Hindlimb muscle (tissue), 1 donor: ENCODE measurements at places on chromosomes 16 and 17.
A peak's percentile ranks its signal among the peaks of the same experiment; 100 is the strongest.

DNA sequence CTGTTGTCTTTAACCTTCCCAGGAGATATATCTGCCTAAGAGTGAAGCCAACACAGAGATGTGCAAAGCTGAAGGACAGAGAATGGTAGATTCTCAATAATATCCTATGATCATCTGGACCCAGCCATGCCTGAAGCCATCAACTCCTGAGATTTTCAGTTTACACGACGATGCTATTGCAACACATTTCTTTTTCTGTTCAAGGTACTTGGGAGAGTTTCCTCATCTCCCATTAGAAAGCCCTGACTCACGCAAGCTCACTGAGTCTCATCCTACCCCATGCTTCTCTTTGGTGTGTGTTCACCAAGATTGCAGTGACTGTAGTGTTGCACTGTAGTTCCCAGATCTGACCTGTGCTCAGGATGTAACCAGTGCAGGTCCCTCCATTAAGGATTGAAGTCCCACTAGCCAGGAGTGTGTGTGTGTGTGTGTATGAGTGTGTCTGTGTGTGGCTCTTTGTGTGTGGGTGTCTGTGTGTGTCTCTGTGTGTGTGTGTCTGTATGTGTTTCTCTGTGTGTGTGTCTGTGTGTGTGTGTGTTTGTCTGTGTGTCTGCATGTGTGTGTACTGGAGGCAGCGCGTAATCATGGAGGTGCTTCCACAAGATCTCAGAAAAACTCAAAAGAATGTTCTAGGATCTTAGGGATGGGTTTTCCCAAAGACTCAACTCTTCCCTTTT is 15.5 kb downstream of the CES1 start:
- DNase-seq, result no peak

- DNase-seq, result no peak
Measured at GRCh38 chr17:19812407-19812806, 55.3 kb downstream of the ULK2 start.

DNA sequence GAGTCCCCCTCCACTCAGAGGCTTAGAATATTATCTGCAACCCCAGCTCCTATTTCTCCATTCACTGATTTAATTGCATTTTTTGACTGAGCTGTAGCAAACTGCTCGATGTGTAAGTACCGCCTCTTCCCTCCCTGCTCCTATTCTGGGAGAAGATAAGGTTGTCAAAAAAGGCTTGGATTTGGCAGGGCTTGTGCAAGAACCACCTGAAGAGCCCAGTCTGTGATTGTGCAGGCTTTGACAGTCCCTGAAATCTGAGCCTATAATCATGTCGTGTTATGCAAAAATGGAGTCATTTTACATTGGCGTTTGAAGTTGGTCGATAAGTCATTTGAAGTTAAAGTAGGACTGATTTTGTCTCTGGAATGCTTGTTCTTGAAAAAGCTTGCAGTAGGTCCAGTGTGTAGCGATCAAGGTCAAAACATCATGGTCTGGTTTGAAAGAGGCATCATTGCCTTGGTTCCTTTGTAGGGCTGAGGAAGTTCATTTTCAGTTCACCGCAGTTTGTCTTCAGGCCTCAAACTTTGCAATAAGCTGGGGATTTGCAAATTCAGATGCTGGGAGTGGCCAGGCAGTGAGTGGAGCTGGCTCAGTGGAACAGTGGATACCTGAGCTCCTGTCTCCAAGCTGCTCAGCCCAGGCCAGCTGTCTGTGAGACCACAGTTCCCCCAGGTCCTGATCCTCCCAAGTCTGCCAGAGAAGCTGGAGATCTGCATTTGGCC is 68.8 kb downstream of the KATNIP start:
- no peak for DNase-seq

DNA sequence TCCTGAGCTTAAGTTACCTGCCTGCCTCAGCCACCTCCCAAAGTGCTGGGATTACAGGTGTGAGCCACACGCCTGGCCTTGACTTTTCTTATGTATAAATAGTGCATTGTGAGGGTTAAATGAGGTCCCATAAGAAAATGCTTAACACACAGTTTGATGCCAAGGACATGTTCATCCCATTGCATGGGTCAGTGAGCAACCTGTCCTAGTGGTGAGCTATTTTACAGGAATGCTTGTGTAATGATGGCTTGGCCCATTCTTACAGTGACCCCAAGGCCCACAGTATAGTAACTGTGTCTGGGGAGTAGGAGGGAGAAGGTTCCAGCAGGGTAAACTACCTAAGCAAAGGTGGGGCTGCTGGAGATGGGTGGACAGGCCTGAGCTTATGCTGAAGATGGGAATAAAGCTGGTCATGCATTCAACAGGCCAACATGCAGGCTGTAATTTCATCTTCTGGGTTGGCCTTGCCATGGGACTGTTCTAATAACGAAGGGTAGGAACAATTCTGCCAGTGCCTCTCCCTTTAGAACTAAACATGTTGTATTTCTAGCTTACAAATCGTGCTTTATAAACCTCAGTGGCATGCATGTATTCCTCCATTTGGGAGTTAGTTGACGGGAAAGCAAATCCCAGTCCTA is 6.2 kb downstream of the ACSF2 start:
- DNase-seq, result no peak

- no peak for DNase-seq
Measured at GRCh38 chr16:86555704-86556075, 655 bp upstream of the MTHFSD start.

DNA sequence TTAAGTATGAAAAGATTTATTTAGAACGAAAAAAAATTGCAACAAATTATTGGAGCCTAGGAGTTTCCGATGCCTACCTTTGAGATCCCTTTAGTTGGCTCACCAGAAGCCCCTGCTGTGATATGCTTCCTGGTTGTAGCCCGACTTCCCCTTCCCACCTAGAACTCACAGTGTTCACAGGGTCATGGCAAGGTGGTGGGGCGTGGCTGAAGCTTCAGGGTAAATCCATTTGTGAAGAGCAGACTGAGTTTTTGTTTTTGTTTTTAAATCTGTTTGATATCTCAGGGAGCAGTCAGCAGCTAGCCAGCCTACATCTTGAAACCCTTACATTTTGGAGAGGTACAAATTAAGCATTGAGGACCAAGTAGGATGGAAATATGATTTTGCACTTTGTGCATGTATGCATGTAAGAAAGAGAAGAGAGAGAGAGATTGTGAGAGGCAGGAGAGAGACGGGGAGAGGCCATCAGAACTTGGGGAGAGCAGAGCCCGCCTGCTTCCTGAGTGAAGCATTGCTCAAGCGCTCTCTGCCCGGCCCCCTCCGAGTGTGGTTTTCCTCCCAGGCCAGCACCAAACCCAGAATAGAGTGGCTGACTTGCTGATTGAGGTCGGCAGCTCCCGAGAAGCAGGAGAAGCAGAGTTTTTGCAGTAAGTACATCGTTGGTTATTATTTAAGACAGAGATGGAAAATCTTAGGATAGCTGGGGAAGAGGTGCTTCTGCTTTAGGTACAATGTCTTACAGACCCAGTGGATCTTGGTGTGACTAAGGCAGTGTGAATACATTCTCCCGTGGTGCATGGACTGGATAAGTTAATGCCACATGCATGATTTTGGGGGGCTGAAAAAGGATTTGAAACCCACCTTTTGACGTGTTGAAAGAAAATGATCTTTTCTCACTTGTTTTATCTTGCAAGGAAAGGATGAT is 64.2 kb downstream of the SPECC1 start:
- peak; percentile 32 for DNase-seq

- no peak for DNase-seq
Measured at GRCh38 chr16:4927661-4928060, 9.3 kb downstream of the PPL start.

DNA sequence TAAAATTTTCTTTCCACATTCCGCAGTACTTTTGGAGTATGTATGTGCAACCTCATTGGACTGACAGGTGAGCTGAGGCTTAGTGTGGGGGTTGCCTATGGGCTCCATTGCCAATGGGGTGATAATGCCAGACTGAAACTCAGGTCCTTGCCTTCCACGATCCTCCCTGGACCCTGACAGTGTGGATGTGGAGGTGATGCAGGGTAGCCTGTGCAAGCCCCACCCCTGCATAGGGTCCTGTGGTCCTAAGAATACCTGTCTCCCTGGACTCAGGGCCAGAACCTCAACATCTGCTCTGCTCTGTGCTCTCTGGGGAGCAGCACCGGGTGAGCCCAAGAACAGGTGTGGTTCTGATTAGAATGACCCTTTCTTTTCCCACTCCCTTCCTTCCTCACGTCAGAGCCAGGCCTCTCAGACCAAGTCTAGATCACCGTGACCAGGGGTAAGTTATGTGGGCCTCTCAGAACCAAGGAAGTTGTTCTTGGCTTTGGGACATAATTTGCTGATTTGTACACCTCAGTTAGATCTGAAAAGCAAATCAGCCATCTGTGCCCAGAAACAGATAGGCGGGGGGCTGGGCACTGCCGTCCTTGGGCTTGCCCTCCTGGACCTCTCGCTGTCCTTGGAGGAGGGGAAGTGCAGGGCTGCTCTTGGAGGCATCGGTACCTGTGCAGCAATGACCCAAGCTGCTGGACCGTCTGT is 8.4 kb upstream of the TNS4 start:
- no peak for DNase-seq

GRCh38 chr17:46121841-46122485 is 71.3 kb downstream of the KANSL1 start:
- no peak for DNase-seq

DNA sequence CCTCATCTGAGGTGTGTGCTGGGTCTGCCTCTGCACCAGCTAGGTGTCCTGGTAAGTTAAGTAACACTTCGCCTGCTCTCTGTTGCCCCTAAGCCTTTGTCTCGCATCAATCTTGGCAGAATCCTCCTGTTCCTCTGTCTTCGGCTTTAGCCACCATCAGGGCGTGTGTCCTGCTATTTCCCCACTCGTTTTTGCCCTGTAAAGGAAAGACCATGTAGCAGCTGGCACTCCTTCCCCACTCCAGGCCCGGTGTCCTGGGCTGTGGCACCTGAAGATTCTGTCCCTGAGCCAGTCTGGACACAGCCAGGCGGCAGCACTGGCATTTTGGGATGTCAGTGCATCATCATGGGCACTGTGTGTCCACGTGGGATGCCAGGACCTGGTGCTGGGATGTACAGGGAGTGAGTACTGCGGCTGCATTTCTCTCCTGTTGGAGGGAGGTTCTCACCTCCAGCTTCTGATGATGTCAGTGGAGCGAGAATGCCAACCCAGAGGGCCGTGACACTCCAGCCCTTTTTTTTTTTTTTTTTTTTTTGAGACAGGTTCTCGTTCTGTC is 26.2 kb upstream of the FOXK2 start:
- DNase-seq, result no peak

- DNase-seq, result no peak
Measured at GRCh38 chr16:17397499-17397891, 73.3 kb downstream of the XYLT1 start.

- no peak for DNase-seq
Measured at GRCh38 chr16:87152221-87152755, 164.9 kb downstream of the C16orf95 start.

DNA sequence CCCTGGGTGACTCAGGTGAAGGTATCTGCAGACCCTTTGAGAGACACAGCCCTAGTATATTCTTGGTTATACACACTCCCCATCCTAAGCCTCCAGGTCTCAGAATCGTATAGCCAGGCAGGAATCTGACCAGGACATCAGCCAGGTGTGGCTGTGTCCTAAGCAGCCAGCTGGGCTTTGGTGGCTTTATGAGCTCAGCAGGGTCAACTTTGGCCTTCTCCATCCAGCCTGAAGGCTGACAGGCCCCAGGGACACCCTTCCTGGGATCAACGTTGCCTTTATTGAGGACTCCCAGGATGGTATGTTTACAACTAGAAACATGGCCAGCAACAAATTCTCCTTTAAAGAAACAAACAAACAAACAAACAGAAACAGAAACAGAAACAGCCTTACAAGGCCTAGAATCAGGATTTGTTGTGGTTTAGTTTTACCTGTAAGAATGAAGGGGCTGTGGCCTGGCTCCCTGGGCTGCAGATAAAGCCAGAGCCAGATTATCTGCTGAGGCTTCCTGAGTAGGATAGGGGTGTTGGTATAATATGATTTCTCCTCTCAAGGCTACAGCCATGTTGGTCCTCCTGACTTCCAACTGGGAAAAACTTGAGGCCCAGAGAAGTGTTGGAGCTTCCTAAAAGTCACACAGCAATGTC is 8.5 kb downstream of the KIF19 start:
- DNase-seq, result no peak

GRCh38 chr17:69516911-69517310 is 102.4 kb downstream of the MAP2K6 start:
- DNase-seq, result no peak

DNA sequence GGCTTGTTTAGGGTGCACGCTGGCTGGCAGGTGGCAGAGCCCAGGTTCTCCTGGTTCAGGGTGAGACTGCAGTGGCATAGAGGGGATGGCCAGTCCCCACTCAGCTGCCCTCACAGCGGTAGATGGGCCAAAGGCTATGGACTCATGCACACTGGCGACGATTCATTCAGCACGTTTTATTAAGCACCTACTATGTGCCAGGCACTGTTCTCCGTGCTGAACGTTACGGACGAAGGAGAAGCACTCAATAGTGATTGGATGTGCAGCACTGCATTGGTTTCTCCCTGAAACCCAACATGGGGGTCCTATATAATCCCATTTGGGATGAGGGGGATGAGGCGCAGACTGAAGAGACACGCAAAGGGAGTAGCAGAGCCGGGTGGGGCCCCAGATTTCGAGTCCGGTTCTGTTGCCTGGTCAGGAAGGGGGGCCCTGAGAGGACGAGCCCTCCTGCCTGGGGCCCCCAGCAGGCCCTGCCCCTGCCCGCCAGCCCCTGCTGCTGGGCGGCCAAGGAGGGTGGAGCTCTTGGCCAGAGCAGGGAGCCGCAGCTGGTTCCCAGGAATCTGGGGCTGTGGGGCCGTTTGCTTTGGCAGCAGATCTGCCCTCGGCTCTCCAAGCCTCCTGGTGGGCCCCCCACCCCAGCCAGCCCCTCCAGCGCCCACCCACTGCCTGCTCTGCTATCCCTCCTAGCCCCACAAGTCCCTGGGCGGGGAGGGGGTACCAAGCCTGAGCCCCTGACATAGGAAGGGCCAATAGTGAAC is 8.8 kb downstream of the GLIS2 start:
- DNase-seq, result no peak

DNA sequence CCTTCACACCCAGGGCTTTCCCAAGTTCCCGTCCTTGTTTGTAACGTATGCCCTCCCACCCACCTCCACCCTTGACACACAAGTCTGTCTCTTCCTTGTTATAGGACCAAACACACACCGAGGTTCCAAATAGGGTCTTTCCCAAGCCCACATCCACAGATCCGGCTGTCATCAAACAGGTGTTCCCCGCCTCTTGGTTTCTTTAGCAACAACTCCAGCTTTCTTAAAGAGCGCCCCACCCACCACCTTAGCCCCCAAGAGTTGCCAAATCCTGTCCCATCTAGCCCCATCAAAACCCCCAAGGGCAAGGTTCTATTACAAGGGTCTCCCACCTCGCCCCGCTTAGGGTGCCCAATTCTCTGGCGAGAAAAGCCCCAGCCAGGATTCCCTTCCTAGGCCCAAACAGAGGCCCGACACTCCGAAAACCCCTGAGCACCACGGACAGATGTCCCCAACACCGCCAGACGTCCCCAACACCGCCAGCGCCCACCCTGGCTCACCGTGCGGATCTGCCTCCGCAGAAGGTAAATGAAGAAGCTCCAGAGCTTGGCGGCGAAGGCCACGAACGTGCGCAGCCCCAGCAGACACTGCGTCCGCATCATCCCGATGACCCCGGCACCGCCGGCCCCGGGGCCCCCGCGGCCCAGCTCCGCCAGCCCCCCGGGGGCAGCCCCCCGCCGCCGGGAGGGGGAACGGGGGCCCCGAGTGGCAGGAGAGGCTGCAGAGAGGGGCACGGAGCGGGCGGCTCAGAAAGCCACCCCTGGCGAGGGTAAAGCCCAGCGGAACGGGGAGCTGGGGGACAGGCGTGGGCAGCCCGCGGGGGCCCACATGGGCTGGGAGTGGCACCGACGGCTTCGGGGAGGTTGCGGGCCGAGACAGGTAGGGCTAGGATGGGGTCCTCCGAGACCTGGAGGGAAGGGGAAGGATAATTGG is 573 bp downstream of the CTDNEP1 start:
- no peak for DNase-seq
